Stimulated activated naive CD8-positive, alpha-beta T cell treated with anti-CD3 and anti-CD28 coated beads, Interleukin-15, Interleukin-2, amounts not matched to agents 100 U/mL and 50 U/mL, for 24 hours (primary cell): ENCODE measurements at places on chromosomes 1 and 21.

- no peak for DNase-seq
Observed at GRCh38 chr1:98897479-98897878, 107.2 kb downstream of the PLPPR5 start.

GRCh38 chr1:79588719-79589118 is 582.2 kb upstream of the ADGRL4 start:
- no peak for DNase-seq

DNA sequence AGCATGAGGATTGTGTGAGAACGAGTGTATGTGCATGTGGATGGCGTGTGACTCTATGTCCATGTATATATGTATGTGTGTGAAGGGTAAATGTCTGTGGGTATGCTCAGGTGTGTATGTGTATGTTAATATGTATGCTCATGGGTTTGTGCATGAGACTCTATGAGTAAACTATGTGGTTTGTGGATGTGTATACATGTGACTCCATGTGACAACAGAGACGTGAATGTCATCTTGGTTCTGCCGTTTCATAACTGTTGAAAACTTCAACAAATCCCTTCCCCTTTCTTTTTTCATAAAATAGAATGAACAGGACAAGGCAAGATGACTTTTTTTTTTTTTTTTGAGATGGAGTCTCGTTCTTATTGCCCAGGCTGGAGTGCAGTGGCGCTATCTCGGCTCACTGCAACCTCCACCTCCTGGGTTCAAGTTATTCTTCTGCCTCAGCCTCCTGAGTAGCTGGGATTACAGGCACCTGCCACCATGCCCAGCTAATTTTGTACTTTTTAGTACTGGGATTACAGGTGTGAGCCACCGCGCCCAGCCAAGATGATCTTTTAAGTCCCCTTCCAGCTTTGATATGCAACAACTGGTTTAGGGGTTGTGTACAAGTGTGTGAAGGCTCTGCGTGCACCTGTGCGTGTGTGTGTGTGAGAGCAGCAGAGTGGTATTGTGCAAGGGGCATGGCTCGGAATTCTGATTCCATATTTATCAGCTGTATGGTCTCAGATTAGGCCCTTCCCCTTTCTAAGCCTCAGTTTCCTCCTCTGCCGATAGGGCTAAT is 106.3 kb downstream of the EBNA1BP2 start:
- DNase-seq = no peak

DNA sequence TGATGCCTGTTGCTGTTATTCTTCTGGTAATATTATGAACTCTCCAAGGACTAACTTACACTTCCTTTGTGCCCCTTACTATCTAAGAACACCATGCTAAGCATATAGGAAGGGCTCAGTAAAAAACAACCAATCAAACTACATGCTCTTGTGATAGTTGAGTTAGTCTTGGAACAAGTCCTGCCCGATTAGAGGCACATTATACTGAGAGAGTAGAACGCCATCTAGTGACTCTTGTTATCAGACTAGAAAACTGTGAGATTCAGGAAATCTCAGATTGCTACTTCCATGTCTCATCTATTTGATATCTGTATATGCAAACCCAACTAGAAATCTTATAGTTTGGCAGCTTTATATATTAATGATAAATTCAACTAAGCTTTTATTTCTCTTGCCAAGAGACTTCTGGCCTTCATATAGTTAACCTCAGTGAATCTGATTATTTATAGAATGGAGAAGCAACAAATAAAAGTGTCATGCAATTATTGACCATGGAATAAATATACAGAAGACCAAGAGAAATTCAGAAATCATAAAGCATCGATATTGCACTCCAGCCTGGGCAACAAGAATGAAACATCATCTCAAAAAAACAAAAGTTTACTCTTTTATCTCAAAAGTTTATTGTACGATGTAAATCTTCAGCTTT is 7.8 kb upstream of the SRRM1 start:
- no peak for DNase-seq

DNA sequence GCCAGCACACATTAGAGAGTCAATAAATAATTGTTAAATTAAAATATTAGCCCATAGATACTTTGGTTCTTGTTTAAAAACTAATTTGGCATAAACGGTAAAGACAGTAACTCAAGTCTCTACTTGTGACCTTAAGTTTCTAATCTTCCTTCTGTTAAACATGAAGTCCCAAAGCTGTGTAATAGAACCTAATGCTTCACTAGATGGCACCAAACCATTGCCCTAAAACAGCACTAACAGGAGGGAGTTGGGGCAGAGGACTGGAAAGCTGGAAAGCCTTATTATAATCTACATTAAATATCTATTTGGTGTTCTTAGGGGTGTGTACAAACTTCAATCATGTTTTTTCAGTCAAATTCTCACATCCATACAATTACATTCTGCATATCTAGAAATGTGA is 176.7 kb downstream of the OLFM3 start:
- DNase-seq = no peak

DNA sequence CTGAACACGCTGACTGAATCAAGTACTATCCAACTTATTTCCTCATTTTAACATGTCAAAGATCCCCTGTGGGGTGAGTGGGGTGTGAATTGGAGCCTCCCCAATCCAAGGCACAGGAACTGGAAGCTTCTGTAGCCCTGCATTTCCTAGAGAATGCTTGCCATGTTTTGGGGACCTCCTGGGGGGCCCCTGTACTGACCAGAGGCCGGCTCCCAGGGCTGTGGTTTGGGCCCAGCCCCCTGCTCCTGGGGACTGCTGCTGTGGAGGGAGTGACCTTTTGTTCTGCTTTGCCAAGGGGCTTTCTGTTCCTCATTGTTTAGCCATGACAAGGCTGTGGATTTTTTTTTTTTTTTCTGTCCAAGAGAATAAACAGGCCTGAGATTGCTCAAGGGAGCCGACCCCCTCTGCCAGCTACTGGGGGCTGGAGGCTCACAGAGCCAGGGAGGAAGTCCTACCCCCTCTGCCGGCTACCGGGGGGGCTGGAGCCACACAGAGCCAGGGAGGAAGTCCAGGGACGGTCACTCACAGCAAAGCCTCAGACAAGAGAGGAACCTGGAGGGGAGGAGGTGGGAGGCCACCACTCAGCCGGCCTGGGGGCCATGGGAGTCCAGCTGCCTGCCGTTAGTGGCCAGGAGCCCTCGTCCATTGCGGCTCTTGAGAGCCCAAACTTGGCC is 17.4 kb downstream of the TNFRSF1B start:
- DNase-seq = no peak

- DNase-seq = no peak
Observed at GRCh38 chr21:41008974-41009373, 159.0 kb upstream of the BACE2 start.
